ENCODE measurements at places on chromosomes 5 and 9.
A peak's percentile ranks its signal among the peaks of the same experiment; 100 is the strongest.

- no peak for DNase-seq
Observed at GRCh38 chr5:80399526-80400239, 8.2 kb upstream of the ZFYVE16 start.

DNA sequence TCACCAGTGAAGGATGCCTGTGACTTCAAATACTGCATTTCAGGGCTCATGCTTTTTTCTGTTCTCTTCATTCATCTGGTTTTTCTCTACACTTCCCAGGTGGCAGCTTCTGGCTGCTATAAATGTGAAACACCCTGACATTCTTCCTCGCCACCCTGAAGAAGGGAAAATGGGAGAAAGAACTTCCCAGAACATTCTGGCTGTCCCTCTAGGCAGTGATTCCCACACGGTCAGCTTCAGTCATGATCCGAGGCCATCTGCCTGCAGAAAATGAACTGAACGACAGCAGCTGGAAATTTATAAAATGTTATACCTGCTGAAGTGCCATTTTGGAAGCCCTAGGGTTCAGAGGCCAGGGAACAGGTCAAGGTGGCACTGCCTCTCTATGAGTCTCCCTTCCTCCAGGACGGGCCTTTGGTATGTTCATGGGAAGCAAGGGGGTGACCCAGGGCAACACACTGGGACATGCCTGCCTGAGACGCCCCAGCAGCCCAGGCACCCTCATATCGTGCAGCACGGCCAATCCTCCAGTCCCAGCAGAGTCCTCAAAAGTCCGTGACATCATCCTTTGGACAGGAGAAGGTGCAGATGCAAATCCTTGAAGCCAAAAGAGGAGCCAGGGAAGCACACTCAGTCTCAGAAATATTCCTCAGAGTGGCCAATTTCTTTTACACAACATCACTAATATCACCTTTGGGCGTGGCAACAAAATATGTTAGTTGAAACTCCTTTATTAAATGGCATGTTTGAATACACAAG lies 107.1 kb downstream of the SEMA5A start:
- DNase-seq, result no peak

GRCh38 chr9:72428329-72428728 lies 63.3 kb upstream of the ZFAND5 start:
- peak; percentile 96 for DNase-seq

GRCh38 chr9:112140936-112141335 lies 34.2 kb downstream of the SUSD1 start:
- no peak for DNase-seq

DNA sequence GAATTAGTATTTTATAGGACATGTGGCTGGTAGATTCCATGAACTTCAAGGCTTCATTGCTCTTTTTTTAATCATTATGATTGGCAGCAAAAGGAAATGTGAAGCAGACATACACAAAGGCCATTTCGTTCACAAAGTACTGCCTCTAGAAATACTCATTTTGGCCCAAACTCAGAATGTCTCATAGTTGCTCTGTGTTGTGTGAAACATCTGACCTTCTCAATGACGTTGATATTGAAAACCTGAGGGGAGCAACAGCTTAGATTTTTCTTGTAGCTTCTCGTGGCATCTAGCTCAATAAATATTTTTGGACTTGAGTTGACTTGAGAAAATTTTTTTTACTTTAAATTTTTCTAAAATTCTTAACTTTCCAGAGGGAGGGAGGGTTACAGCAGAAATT lies 12.4 kb downstream of the KCNV2 start:
- DNase-seq, result no peak

DNA sequence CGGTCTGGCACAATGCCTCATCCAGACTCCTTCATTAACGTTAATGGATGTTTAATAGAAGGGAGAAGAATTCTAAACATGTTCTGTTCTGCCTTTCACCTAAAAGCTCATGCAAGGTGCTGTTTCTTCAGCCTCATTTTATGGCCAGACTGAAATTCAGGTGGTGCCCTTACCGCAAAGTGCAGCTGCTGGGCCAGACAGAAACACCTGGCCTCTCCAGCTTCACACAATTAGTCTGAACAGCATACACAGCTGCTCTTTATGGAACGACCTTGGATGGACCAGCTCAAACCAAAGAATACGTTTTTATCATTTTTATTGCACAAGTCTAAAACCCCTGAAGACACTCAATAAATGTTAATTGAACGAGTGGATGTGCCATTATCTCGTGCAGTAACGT lies 4.6 kb downstream of the SNCAIP start:
- DNase-seq, result no peak

GRCh38 chr9:98144076-98144475 lies 25.1 kb upstream of the TRIM14 start:
- no peak for DNase-seq

DNA sequence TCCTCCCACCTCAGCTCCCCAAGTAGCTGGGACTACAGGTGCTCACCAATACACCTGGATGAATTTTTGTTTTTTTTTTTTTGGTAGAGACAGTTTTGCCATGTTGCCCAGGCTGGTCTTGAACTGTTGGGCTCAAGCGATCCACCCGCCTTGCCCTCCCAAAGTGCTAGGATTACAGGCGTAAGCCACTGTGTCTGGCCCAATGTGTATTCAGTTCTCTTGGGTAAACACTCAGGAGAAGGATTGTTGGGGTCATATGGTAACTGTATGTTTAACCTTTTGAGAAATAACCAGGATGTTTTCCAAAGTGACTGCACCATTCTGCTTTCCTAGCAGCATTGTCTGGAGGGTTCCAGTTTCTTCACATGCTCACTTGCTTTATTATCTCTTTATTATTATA lies 67.4 kb downstream of the TNPO1 start:
- no peak for DNase-seq

- peak; percentile 24 for DNase-seq
Observed at GRCh38 chr5:178431782-178432165, 158.4 kb downstream of the COL23A1 start.

- no peak for DNase-seq
Observed at GRCh38 chr9:1939466-1939865, 75.7 kb upstream of the SMARCA2 start.

- no peak for DNase-seq
Observed at GRCh38 chr5:15993919-15994318, 185.7 kb downstream of the MARCHF11 start.

DNA sequence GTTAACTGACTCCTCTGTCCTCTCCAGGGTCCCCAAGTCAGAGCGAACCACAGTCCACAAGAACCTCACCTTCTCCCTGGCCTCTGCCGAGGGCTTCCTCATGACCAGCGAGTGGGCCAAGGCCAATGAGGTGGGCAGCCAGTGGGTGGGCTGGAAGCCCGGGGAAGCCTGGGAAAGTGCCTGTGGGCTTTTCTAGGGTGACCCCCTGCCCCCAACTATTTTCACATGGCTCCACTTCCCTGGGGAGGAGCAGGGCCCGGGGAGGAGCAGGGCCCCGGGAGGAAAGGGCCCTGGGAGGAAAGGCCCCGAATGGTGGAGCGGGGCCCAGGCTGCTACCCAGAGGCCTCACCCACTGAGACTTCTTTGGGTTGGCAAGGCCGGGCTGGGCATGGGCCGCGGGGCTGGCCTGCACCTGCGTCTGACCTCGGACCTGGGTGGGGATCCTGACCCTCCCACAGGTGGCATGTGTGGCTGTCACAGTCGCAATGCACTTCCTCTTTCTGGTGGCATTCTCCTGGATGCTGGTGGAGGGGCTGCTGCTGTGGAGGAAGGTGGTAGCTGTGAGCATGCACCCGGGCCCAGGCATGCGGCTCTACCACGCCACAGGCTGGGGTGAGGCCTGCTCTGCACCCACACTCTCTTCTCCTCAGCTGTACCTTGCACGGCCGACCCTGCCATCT lies 17.9 kb downstream of the ADGRD2 start:
- no peak for DNase-seq

DNA sequence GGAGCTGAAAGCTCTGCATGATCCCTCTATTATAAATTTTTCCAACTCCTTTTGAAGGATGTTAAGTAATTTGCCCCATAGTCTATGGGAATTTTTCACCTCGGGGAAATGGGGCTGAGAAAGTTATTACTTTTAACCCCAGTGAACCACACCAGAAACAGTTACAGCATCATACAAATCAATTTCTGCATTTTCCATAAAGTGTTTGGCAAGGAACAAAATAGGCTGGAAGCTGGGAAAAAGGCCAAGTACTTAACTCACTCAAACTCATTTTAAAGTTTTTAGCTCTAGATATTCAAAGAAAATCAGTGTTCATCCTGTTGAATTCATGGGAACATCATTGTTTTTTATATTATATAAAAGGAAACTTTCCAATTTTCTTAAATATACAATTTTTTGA lies 160.9 kb downstream of the SH3GL2 start:
- DNase-seq, result no peak

GRCh38 chr5:111144352-111144930 lies 52.3 kb downstream of the WDR36 start:
- DNase-seq, result no peak

DNA sequence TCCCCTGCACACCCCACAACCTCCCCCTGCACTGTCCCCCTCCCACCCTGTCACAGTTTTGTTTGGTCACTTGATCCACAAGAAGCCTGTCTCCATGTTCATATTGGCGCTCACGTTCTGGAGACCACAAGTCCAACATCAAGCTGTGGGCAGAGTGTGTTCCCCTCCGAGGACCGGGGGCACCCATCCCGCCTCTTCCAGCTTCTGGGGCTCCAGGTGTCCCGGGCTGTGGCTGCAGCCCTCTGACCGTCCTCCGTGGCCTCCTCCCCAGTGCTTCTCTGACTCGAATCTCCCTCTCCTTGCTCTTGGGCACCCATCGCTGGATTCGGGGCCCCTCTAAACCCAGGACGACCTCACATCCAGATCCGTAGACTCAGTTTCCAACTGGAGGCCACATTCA lies 49.2 kb downstream of the PLEKHG4B start:
- no peak for DNase-seq
